ENCODE measurements at places on chromosomes 1 and 21. TPM values are rescaled to one million over a fixed set of nuclear protein-coding genes. Genes with fewer than 3 reads are reported as not detected.

The HSPA6 gene
- total RNA-seq, result 0.33 TPM

The TAS1R1 gene
- not detected for total RNA-seq

The GPR161 gene
- total RNA-seq, result 15.6 TPM

The TMEM82 gene
- total RNA-seq, result not detected

The ABCB10 gene
- total RNA-seq, result 8.6 TPM

The OR2T29 gene
- total RNA-seq, result not detected

The AJAP1 gene
- total RNA-seq, result 0.13 TPM

The PI4KB gene
- total RNA-seq, result 57.4 TPM

The DDAH1 gene
- total RNA-seq, result 37.6 TPM

The C1orf94 gene
- not detected for total RNA-seq

Measured in mesangial cell (primary cell).